Stimulated activated CD4-positive, alpha-beta T cell treated with anti-CD3 and anti-CD28 coated beads, Interleukin-4, amount 100 ng/mL, for 4 hours (primary cell): ENCODE measurements at places on chromosomes 2 and 18.
A peak's percentile ranks its signal among the peaks of the same experiment; 100 is the strongest.

DNA sequence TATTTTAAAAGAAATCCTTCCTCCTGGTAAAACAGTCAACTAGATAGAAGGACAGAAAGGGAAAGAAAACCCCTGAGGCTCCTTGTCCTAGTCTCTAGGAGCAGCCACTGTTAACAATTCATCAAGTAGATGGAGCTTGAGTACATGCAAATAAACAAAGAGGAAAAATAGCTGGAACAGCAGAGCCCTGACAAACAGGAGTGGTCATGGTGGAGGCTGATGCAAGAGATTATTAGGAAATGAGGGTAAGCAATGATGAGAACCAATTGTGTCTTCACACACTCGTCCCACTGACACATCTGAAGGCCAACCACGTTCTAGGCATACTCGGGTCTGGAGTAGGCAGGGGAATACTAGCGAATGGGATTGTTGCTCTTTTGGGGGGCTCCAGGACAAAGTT lies 9.2 kb downstream of the DLGAP1 start:
- no peak for DNase-seq

DNA sequence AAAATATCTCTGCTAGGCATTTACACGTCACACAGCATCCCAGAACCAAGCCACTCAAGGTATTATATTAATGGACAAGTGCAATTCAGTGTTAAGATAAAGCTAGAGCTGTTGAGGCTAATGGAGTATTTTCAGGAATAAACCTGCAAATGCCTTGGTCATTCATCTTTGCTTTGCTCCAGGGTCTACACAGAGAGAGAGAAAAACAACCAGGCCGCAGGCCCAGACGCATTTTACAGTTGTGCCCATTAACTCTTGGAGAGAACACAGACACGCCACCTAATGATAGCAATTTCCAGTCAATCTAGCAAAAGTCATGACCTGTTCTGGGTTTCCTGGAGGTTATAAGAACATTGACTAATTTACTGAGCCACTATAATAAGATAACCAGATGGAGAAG lies 829.3 kb downstream of the LRRTM4 start:
- no peak for DNase-seq

DNA sequence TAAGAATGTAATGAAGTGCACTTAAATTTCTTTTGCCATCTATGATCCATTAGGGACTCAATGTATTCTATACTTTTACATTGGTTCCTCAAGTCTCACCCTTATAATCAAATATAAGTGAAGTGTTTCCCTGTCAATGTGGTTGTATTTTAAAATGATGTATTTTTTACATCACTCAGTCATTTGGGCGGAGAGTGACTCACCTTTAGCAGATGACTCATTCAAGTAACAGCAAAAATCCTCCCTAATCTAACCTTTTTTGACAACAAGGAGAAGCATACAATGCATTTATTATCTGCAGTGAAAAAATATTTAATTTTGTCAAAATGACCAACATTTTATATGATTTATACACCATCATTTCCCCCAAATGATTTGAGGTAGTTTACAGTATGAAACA lies 94.4 kb downstream of the FANCL start:
- peak; percentile 3 for DNase-seq

DNA sequence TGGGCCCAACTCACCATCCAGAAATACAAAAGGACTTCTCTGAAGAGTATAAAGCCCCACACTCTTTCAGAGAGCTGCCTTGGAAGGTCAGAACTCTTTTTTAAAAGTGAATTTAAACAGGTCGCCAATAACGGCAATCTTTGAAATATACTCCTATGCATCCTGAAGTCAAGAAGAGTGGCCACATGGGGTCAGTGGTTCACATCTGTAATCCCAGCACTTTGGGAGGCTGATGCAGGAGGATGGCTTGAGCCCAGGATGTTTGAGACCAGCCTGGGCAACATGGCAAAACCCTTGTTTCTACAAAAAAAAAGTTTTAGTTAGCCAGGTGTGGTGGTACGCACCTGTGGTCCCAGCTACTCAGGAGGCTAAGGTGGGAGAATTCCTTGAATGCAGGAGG lies 68.1 kb upstream of the FZD7 start:
- no peak for DNase-seq

GRCh38 chr18:36403896-36404820 lies 106.6 kb downstream of the FHOD3 start:
- no peak for DNase-seq

- DNase-seq, result no peak
Measured at GRCh38 chr2:220499225-220499624, 871.8 kb downstream of the SLC4A3 start.

GRCh38 chr2:172704072-172704936 lies 31.3 kb upstream of the RAPGEF4 start:
- no peak for DNase-seq
